Foreskin fibroblast (primary cell): ENCODE measurements at places on chromosomes 7 and 10.
A peak's percentile ranks its signal among the peaks of the same experiment; 100 is the strongest.

- no peak for DNase-seq
Measured at GRCh38 chr10:130201043-130201380, 64.8 kb downstream of the GLRX3 start.

DNA sequence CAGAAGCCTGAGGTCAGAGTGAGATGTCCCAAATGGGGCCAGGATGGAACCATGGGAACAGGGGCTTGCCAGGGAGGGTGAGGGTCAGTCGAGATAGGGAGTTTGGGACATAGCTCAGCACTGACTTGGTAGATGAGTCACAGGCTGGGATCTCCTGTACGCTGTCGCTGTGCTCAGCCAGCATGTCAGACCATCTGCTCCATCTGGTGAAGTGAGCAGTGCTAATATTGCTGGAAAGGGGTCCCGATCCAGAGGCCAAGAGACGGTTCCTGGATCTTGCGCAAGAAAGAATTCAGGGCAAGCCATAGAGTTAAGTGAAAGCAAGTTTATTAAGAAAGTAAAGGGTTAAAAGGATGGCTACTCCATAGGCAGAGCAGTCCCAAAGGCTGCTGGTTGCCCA is 505.6 kb downstream of the GALNT17 start:
- peak; percentile 83 for DNase-seq

GRCh38 chr7:125663961-125664360 is 734.3 kb upstream of the POT1 start:
- DNase-seq, result no peak

DNA sequence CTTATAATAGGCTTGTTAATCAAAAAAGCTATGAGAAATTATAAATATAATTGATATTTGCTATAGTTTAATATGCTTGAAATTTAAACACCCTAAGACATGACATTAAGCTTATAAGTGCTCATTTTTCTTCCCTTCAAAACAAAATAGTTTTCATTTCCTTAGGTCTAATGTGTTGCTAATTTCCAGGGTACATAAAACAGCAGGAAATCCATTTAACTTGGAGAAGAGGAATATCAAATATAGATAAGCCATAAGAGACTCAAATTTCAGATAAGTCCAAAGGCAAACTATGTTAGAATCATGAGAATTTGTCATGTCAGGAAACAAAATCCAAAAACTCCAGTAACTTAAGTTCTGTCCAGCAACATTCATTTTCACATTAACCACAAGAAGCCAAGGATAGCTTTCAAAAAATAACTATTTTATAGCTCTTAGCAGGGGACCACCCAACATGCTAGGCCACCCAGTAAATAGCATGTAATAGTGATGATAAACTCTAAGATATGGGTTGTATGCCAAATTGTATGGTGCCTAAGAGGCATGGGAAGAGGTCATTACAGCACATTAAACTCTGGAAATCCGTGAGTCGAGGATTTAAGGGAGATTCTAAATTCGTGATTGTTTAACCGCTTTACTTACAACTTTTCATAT is 298.1 kb downstream of the CRPPA start:
- DNase-seq, result no peak

DNA sequence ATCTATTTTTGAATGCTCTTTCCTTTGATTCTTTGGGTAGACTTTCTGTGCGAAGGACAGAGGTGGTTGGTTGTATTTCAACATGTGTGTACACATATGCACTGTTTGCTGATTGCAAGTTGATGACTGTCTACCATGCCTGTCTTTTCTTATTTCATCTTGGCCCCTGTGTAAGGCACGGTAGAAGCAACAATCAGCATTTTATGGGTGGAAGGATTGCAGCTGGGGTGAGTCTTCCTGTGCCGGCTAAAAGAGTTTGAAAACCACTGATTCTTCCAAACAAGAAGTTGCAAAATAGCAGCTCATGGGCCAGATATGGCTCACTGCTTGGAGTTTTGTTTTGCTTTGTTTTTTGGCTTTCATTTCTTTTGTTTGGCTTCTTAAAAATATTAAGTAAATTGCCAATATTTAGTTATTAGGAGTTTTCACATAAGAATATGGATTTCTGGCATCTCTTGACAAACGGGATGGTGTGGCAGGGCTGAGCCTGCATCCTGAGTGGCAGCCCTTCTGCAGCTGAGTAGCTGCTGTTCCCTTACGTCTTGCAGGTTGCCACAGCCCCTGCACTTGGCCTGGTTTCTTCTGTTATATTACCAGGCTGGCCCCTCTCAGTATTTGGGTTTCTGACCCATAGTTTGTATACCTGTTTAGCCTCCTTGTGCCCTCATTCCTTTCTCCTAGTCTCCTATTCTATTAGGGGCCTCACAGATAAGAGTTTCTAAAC is 7.2 kb downstream of the ZNF862 start:
- no peak for DNase-seq
